Aorta (tissue), 5 donors: ENCODE measurements at places on chromosomes 11 and 22. TPM values are rescaled to one million over a fixed set of nuclear protein-coding genes. Genes with fewer than 3 reads are reported as not detected.

GRCh38 chr11:67253872-67254624, 12.2 kb upstream of the GRK2 start:
- no peak for DNase-seq

DNA sequence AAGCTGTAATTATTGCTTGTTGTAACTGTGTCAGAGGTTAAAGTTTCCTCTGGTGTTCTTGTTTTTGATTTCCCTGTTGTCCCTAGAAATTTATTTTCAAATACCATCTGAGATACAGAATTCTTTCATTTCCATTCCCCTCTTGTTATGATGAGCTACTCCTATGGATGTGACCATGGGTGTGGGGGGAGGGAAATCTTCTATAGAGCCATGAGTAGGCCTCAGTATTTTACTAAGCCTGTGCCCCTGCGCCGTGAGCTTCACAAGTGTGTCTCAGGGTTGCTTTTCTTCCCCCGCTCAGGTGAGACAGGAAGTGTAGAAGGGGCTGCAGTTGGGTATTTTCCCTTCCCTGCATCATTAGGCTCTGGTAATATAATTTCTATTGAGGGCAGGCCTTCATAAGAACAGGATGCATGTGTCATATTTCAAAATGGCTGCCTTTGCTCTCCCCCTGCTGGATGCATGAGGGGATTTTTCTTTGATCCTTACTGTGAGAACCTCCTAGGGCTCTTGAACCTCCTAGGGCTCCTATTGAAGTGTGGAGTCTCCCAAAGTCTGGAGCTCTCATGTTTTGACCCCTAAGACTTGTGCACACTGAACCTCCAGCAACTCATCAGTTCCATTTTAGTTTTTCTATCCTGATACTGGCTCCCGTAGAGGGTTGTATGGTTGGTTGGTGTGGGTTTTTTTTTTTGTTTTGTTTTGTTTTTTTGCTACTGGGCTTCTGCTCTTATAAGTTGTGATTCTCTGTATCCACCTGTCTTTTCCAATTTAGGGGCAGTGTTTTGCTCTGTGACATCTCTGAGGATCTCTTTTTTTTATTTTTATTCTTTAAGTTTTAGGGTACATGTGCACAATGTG, 658.2 kb downstream of the NTM start:
- DNase-seq = no peak

DNA sequence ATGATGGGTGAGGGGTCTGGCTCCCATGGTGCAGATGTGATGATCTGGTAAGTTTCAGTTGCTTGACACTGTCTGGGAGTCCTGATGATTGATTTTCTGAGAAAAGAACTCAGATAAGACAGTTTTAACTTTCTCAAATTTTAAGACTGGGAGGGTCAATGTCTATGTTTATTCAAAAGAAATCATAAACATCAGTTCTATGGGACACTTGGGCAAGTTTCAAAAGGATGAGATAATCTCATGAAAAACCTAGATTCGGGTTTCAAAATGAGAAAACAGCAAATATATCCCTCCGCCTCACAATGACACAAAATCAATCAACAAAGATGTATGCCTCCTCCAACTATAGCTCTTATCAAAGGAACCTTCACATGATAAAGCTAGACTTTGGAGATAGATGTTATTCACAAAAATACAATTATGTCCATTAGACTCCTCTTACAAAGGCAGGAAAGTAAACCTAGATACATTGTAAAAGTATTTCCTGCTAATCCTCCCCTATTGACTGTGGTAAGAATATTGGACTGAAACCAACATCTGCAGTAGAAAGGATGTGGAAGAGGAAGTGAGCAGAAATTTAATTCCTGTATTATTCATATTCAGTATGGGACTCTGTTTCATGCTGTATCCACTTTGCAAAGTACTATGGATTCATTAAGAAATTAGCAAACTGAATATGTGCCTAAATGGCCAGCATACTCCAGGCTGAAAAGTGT, 21.6 kb downstream of the SVIP start:
- DNase-seq = no peak

TYMP gene
- 99.2 TPM for total RNA-seq

OR8G5 gene
- not detected for total RNA-seq
